NCI-H345 (cell line): ENCODE measurements at places on chromosomes 1 and 21.

- no peak for DNase-seq
Measured at GRCh38 chr1:54701996-54702395, 13.7 kb upstream of the TTC4 start.

GRCh38 chr1:39091845-39092645, 65.9 kb downstream of the NDUFS5 start:
- DNase-seq, result peak; percentile 43

- peak; percentile 3 for DNase-seq
Measured at GRCh38 chr1:93878501-93878888, 511 bp downstream of the DNTTIP2 start.

- no peak for DNase-seq
Measured at GRCh38 chr1:178937695-178938094, 66.8 kb upstream of the ANGPTL1 start.
